ENCODE measurements at places on chromosomes 11 and 22. TPM values are rescaled to one million over a fixed set of nuclear protein-coding genes. Genes with fewer than 3 reads are reported as not detected.

LMNTD2 gene
- 21.8 TPM for total RNA-seq

USP2 gene
- total RNA-seq, result 3.1 TPM

DNA sequence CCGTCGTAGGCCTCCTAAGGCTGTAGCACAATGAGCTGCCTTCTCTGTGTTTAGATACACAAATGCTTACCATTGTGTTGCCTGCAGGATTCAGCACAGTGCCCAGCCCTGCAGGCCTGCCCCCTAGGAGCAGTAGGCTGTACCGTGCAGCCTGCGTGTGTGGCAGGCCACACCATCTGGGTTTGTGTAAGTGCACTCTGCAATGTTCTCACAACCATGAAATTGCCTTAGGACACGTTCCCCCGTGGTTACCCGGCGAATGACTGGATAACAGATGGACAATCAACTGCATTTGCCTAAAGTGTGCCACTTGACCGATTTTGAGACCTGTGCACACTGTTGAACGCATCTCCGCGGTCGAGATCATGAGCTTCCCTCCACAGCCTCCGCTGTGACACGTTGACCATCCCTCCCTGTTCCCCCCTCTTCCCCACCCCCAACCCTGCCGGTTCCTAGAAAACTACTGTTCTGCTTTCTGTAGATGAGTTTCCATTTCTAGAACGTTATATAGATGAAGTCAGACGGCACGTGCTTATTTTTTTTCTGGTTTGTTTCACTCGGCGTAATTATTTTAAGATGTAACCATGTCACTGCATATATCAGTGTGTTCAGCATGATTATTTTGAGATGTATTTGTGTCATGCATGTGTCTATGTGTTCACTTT, 22.2 kb upstream of the CTSD start:
- peaks cover 37% of the 10 kb centered on the region for H3K4me1 ChIP-seq
- no peaks in the 10 kb centered on the region for H3K36me3 ChIP-seq
- DNase-seq, result no peak
- H3K4me3 ChIP-seq, result no peak overlapping the region
- no peaks in the 10 kb centered on the region for H3K27me3 ChIP-seq

ENTHD1 gene
- total RNA-seq, result not detected

- H3K36me3 ChIP-seq, result peaks cover 16% of the 10 kb centered on the region
- DNase-seq, result no peak
- H3K4me1 ChIP-seq, result no peaks in the 10 kb centered on the region
- H3K27me3 ChIP-seq, result no peaks in the 10 kb centered on the region
Observed at GRCh38 chr11:111726301-111726713, 39.9 kb downstream of the PPP2R1B start.
